ENCODE measurements at places on chromosomes 2 and 18. TPM values are rescaled to one million over a fixed set of nuclear protein-coding genes. Genes with fewer than 3 reads are reported as not detected.

The CCDC74B gene
- polyA plus RNA-seq: 9.1 TPM

DNA sequence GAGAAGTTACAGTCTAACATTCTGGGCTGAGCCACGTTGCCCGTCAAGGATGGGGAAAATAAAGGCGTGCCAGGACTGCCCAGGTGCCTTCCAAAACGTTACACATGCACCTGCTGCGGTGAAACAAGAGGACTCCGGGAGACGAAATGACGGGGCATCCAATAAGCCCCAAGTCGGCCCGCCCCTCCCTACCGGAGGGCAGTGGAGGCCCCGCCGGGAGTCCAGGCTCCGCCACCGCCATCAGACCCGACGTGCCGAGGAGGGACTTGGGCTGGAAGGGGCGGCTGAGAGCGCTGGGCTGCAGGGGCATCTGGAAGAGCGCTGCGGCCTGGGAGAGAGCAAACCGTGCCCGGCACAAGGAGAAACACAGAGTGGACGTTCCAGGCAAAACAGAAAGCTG, 112.5 kb upstream of the GPC1 start:
- DNase-seq: no peak

DNA sequence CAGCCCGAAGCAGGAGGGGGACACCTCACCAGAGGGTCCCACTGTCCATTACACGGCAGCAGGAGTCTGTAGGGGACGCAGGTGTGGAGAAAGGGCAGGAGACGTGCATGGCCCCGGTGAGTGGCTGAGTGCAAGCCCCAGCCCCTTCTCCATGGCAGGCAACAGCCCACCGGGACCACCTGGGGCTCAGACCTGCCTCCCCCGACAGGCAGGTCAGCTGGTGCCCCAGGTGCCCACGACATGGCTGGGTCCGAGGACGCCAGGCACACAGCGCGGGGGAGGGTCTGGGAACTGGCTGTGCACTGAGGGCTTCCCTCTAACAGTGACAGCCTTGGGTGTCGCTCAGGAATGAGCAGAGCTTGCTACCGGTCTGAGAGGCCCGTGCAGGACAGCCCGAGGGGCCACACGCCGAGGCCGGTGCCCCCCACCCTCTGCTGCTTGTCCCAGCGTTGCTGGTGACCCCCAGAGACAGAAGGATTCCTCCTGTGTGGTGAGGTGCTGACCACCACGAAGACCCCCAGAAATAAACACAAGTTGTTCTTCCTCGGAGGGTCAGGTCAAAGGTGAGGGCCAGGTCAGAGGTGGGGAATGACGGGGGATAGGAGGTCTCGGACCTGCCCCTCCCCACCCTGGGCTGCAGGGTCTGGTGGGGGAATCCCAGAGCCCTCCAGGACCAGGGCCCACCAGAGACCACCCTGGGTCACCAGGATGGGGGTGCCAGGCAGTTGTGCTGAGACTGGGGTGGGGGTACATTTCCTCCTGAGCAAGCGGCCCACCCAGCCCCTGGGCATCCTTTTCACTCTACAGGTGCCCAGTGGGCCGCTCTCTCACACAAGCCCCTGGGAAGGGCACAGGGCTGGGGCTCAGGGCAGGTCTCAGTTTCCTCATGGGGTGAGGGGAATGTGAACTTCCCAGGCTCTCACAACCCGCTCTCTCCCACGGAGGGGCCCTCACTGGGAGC, 50.6 kb downstream of the SLC66A2 start:
- no peak for DNase-seq

DNA sequence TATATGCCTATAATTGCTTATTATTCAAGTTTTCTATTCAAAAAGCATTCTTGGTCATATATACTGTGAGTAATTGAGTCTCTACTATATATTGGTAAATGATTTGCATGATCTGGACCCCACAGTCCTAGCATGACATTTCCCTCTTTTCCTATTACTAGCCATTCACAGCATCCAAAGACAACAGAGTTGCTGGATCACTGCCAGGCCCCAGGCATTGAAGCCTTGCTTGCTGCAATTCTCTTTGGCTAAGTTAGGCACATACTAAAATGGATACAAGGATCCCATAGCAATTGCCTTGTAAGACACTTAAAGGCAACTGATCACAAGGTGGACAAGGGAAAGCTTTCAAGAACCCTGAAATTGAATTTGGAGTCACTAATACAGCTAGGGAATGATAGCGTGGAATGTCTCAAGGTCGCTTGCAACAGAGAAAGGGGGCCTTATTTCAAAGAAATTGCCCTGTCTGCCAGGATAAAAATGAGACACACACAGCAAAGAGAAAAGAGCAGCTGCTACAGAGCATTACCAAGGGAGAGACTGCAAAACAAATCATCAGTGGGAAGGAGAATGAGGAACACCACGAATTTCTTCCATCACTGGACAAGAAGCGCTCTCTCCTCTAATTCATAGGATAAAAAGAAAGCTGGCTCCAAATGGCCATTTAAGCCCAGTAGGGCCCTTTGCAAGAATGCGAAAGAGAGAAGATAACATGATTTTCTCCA, 77.1 kb upstream of the EPHA4 start:
- peak; percentile 13 for DNase-seq

DNA sequence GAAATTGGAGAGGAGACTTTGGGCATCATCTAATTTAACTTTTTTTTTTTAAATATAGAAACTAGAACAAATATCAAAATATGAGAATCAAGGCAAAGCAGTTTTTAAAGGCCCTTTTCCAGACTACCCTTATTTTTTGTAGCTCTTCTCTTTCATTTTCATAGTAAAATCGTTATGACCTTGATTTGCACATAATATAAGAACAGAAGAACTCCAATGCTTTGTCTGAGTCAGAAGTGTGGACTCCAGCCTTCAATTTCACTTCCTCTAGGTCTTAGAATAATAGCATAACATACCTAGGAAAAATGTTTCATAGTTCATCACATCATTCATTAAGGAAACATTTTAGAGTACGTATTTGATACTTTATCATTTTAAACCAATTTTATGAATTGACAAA, 74.4 kb downstream of the ANKRD12 start:
- no peak for DNase-seq

DNA sequence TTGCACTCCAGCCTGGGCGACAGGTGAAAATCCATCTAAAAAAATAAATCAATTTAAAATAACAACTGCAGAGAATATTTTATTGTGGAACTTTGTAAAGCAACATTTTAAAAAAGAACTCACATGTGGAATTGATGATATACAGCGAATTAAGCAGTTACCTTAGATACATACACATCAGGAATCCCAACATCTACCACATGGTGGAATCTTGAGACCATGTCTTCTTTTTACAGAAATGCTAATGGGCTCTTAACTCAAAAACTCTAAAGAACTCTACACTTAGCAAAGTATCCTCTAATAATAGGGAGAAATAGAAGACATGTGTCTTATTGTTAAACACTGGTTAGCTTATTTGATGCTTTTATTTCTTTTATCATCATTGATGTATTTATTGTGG, 373.6 kb downstream of the CDH7 start:
- no peak for DNase-seq
